ENCODE measurements at places on chromosomes 4 and X.

GRCh38 chr4:113383111-113383785 is 333.8 kb downstream of the ANK2 start:
- peak; percentile 61 for DNase-seq

- no peak for DNase-seq
Observed at GRCh38 chrX:47687263-47687662, 28.3 kb upstream of the UXT start.

DNA sequence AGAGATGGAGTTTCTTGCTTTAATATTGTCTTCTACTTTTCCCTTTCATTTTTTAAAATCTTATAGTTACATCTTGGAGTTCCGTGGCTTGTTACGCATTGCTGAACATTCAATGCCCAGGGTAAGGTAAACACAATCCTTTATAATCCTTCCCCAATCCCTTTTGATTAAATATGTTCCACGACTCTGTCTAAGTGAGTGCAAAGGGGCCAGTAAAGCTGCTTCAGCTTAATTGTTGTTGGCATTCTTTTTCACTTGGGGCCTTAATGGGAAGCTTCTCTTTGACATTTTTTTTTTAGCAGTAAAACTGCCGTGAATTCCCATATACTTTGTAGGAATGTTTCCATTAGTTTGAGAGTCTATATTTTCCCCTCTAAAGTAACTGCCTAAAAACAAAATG is 1028.1 kb downstream of the C4orf33 start:
- DNase-seq: no peak

GRCh38 chr4:134610172-134610571 is 408.6 kb upstream of the PABPC4L start:
- DNase-seq: no peak

All from HCEC 1CT (cell line).